ENCODE measurements at places on chromosomes 11 and 22.
A peak's percentile ranks its signal among the peaks of the same experiment; 100 is the strongest.

- peak; percentile 29 for DNase-seq
Observed at GRCh38 chr11:3866206-3866605, 10.7 kb downstream of the STIM1 start.

- no peak for DNase-seq
Observed at GRCh38 chr11:9211322-9211721, 53.8 kb downstream of the DENND5A start.

- DNase-seq: no peak
Observed at GRCh38 chr11:115612046-115612730, 108.0 kb upstream of the CADM1 start.

DNA sequence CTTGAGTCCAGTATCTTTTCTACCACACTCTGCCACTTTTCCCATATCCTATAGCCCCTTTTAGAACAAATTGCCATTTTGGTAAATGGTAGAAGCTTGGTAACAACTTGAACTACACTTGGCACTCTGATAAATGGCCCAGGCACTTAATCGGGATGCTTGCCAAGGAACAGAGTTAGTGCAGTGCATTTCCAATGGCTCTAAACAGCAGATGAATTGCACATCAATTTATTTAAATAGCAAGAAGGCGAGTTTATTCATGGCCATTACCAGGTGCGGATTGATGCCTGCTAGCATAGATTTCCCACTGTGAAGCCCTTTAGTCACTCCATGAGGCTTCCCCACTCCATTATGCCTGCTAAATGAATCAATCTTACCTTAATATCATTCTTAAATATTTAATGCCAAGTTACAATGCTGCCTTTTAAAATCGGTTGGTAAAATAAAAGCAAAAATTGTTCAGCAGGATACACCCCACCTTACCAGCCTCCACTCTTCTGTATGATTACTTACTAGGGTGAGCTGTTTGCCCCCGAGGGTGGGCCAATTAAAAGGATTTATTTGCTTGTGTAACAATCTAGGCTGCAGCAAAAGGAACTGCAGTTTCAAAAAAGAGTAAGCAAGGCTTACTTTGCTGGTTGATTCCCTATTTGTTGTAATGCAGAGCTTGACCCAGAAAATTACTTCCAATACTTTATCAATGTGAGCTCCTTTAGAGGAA, 136.0 kb upstream of the ARHGAP42 start:
- DNase-seq: no peak

- DNase-seq: no peak
Observed at GRCh38 chr11:122340607-122341290, 224.7 kb upstream of the BLID start.

GRCh38 chr11:46916286-46917108, 1.9 kb downstream of the LRP4 start:
- peak; percentile 31 for DNase-seq

- peak; percentile 31 for DNase-seq
Observed at GRCh38 chr22:19576460-19577421, 52.5 kb upstream of the CLDN5 start.

DNA sequence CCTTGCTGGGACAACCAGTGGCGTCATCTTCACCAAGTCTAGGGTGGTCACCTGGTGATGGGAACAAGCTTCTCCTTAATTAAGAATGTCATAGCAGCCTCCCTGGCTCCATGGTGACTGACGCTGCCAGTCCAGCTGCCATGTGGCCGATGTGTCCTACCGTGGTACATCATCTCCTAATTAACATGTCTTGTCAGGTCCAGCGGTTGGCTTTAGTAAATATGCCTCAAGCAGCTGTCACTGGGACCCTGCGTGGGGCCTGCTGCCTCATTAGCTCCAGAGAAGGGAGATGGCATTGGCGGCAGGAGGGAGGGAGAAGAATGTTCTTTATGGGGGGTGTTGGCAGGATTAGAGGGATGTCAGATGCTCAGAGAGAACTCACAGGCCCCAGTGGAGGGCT, 271.9 kb downstream of the ST3GAL4 start:
- no peak for DNase-seq
